ENCODE measurements at places on chromosomes 3 and 15.

DNA sequence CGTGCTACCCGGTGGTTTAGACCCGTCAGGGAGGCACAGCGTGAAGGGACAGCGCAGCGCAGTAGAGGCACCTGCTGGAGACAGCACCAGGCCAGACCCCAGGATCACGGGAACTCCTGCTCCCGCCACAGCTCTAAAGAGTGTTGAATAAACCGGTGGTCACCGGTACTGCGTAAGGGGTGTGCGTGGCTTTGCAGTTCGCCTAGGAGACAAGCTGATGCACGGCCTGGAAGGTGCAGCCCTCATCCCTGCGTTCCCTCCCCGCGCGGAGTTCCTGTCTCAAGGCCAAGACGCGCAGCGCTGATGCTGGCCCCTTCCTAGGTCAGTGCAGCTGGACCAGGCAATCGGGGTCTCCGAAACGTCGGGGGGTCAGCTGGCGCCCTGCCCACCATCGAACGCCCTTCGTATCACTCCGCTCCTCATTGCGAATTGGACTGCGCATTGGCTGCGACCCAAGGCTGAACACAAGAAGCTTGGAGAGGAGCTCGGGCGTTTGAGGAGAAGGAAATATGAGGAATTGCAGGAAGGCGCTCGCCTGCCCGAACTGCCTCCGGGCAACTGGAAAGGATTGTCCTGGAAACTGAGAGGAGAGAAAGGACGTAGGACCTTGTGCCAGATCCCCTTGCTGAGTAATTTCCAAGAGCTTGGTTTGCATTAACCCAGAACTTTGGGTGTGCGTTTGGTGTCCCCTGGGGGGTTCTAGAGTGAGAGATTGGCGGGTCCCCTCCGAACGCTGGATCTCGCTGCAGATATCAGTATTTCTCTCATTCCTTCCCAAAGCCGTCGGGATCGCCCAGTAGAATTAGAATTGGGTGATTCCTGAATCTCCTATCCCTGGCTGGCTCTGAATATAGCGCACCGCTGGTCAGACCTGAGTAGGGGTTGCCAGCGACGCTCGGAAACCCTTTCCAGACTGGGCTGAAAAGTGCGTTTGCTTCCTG is 2.3 kb upstream of the SOX14 start:
- DNase-seq, result no peak

GRCh38 chr3:168053115-168053514 is 42.6 kb downstream of the GOLIM4 start:
- DNase-seq, result no peak

GRCh38 chr3:154071146-154071545 is 50.0 kb upstream of the ARHGEF26 start:
- DNase-seq, result no peak

DNA sequence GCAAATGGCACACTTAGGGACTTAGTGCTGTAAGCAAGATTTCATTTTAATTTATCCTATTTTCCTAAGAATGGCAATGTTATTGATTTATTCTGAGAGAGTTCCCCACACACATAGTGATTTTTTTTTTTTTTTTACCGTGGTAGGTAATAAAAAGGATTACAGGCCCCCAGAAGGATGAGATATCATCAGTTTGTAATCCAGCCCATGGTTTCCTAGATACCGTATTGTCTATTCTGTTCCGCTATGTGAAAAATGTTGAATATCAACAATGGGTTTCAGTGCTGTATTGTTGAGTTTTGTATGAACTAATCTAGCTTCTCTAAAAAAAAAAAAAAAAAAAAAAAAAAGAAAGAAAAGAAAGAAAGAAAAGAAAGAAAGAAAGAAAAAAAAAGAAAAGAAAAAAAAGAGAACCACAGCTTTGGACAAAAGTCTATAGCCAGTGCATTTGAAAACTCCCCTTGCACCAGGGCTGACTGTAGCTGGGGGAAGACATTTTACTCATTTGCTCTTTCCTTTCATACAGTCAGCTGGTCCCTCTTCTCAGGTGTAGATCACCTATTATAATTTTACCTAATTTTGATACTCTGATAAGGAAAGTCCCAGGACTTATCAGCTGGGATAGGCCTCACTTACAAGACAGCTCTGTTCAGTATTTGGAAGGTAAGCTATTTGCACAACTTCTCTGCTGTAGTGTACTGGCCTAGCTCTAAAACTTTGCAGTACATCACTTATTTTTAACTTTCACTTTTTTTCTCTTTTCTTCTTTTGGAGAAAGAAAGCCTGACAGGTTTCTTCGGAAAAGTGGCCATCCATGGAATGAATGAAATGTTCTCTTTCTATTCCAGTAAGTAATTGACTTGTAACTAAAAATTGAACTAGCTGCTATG is 101.4 kb upstream of the SOX2 start:
- DNase-seq, result no peak

GRCh38 chr3:9499455-9500107 is 54.0 kb downstream of the LHFPL4 start:
- DNase-seq, result no peak

DNA sequence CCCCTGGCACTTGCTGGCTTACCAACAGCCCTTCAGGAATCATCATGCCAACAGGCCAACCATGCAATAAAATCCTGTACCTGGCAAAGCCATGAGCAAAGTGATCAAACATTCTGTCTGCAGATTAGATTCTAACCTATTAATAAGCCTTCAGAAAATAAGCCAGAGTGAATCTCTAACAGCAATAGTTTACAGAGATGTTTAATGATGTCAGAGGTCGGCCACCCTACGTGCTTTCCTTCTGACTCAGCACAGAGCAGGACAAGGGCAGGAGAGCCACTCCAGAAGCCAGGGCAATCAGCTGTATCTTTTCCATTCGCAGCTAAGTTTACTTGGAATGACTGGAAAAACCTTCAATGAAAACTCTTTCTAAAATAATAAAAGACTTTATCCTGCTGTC is 13.1 kb downstream of the COL8A1 start:
- no peak for DNase-seq

DNA sequence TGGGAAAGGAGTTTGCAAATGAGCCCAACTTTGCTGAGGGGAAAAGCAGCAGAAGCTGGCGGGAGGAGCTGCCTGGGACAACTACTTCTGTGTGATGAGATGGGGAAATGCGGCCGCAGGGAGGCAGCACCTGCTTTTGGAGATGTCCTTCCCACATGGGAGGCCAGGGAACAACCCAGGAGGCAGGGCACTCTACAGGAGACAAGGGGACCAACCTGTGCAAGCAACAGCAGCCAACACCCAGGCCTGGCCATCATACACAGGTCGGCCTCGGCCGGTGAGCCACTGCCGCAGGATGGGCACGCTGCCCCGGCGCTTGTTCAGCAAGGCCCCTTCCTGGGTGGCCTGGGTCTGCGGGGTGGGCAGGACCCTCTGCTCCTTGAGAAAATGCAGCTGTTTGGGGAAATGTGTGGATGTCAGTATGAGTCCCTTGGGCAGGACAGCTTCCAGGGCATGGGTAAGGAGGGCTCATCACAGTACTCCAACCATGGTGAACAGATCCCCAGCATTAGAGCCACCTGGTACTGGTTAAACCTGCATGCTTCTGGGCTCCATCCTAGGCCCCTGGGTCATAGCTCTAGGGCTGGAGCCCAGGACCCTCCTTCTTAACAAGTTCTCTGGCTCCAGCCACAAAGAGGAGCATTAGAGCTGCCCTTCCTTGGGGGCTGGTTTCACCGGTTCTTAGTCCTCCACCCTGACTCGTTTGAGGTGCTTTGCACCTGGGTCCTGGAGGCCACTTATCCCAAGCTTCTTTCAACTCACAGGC is 11.6 kb downstream of the EPB42 start:
- no peak for DNase-seq

- DNase-seq, result peak; percentile 2
Observed at GRCh38 chr3:33718595-33718907, 497 bp upstream of the CLASP2 start.

DNA sequence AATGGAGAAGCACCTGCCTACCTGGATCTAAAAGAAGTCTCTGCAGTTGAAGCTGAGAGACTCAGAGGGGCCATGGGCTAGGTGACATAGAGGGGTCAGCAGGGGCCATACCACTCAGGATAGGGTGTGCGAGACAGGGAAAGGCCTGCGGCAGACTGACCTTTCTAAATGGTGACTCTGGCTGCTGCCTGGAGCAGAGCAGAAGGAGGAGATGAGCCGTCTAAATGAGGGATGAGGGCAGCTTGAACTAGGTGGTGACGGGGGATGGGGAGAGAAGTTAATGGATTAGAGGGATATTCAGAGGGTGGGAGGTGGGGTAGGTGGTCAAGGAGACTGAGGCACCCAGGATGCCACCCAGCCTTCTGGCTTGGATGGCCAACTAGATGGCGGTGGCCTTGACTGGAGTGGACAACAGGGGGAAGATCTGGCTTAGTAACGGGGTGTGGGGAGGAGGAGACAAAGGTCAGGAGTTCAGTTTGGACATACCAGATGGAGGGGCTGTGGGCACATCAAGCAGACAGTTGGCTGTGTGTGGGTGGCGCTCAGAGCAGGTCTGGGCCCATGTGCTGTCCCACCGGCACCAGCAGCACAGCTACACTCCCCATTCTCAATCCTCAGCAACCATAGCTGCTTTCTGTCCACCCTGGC is 3.2 kb upstream of the ITIH1 start:
- DNase-seq, result no peak

- DNase-seq, result no peak
Observed at GRCh38 chr15:56917652-56918045, 795 bp upstream of the TCF12 start.

DNA sequence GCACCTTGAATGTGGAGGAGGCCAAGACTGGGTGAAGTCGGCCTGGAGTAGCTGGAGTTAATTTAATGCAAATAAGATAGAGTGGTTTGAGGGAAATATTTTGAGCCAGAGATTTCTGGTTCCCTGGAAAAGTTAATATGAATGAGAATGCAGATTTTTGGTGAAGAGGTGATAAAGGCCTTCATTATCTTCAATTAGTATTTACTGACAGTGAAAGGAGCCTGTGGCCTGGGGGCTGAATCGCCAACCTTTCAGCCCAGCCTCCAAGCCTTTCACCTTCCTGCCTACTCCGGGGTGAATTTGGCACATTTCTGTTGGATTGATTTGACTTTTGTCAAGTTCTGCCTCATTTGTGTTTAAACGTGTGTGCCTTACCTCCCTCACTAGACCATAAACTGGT is 147.8 kb downstream of the SOX2 start:
- DNase-seq, result no peak

DNA sequence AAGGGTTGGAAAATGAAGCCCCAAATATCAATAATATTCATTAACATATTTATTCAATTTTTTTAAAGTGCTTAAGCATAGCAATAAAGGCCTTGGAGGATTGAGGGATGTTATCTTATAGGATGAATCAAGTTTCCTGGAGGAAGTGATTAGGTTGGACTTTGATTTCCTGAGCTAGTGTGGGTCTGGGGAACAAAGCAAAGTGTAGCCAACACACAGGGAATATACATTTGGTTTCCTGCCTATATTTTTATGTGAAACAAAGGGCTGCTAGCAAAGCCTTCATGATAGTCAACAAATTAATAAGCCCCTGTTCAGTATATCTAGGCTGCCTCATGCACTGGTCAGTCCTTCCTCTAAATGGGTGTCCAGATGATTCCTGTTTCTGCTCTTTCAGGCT is 261.1 kb upstream of the IL12A start:
- DNase-seq, result no peak

- DNase-seq, result no peak
Observed at GRCh38 chr3:22377421-22377820, 626.4 kb upstream of the ZNF385D start.

DNA sequence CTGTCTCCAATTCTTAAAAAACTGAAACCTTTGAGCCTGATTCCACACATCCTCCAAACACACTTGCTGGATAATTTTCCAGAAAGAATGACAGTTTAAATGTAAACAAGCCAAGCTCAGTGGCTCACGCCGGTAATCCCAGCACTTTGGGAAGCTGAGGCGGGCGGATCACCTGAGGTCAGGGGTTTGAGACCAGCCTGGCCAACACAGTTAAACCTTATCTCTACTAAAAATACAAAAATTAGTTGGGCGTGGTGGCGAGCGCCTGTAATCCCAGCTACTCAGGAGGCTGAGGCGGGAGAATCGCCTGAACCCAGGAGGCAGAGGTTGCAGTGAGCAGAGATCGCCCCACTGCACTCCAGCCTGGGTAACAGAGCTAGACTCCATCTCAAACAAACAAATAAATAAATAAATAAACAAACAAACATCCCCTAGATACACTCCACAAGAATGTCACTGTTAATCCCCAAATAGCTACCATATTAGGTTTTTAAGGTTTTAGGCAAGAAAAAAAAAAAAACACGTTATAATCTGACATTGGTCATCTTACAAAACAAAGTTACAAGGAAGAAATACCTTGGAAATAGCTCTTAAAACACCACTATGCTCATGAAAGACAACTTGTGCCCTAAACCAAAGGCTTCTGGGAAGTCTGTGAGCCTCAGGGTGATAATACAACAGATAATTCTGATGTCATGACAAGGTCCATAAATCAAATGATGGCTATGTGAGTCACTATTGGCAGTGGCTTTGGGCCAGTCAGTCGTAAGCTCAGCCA is 13.2 kb downstream of the TNIK start:
- DNase-seq, result no peak

DNA sequence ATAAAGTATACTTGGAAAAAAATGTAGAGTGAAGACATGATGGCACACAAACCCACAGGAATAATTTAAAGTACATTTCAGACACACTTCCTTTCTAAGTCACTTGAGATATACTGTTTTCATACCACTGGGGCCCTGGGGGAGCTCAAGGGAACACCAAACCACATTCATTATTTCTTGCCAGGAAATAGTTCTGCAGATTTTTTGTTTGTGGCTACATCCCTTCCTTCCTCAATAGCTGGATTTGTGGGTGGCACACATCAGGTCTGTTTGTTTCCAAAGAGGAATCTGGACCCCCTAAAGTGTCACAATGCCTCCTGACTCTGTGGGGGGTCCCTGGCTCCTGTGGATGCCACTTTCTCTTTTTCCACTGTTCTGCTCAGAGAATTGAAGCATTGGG is 153.5 kb upstream of the COL8A1 start:
- no peak for DNase-seq

- no peak for DNase-seq
Observed at GRCh38 chr3:66133853-66134445, 86.9 kb upstream of the SLC25A26 start.

DNA sequence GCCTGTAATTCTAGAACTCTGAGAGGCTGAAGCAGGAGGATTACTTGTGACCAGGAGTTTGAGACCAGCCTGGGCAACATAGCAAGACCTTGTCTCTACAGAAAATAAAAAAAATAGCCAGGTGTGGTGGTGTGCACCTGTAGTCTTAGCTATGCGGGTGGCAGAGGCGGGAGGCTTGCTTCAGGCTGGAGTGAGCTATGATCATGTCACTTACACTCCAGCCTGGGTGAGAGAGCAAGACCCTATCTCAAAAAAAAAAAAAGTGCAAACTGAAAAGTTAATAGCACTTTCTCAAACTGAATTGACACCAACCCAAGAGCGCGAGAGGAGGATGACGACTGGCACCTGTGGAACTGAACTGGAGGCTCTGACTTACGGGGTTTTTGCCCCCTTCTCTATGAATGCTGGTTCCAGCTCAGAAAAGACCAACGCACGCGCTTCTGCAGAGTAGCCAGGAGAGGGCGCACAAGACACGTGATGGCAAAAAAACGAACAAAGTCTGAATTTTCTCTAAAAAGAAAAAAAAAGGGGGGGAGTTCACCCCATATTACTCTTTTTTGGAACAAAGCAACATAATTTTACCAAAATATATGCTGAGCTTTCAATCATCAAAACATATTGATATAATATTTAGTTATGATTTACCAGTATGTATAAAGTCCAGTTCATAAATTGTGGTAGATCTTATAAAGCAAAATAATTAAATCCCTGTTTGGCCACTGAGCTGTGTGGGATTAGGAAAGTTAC is 23.7 kb downstream of the CFAP92 start:
- peak; percentile 59 for DNase-seq

GRCh38 chr3:152097120-152097519 is 171.6 kb upstream of the MBNL1 start:
- DNase-seq, result no peak

Measured in stimulated activated CD4-positive, alpha-beta T cell treated with anti-CD3 and anti-CD28 coated beads, Interleukin-12 subunit alpha, Interleukin-12 subunit beta, amount 100 ng/mL, for 4 hours (primary cell).